ENCODE measurements at places on chromosomes 7 and 10.

DNA sequence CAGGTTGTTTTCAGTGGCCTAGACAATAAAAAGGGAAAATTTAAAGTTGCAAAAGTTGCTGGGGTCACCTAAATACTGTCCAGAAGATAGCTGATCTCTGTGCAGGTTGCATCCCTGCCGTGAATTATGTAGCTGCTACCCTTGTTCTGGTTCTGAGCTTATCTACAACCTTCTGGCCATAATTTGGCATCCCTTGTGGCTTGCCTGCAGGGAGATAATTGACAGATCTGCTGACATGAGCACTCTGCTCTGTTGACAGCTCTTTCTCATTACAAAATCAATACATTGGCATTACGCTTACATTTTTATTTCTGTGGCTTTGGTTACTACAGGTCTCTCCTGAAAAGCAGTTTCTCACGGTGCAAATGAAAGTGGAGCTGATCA is 29.3 kb upstream of the HECTD2 start:
- no peak for DNase-seq

DNA sequence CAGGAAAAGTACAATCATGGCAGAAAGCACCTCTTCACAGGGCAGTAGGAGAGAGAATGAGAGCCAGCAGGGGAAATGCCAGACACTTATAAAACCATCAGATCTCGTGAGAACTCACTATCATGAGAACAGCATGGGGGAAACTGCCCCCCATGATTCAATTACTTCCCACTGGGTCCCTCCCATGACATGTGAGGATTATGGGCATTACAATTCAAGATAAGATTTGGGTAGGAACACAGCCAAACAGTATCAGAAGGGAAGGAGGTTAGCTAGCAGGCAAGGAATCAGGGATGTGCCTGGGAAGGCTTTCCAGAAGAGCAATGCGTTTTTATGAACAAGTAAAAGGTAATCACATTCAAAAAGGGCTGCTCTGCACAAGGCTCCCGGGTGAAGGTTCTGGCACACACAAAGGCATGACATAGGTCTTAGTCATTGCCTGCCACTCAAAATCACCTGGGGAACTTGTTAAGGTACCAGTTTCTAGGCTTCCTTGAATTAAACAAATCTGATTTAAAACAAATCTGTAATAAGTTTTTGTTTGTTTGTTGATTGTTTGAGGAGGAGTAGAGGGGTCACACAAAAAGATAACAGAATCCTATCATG is 40.9 kb downstream of the BMPER start:
- DNase-seq: no peak

- no peak for DNase-seq
Observed at GRCh38 chr10:75542906-75543305, 111.5 kb downstream of the LRMDA start.

- DNase-seq: no peak
Observed at GRCh38 chr10:101879456-101880231, 36.0 kb upstream of the KCNIP2 start.

DNA sequence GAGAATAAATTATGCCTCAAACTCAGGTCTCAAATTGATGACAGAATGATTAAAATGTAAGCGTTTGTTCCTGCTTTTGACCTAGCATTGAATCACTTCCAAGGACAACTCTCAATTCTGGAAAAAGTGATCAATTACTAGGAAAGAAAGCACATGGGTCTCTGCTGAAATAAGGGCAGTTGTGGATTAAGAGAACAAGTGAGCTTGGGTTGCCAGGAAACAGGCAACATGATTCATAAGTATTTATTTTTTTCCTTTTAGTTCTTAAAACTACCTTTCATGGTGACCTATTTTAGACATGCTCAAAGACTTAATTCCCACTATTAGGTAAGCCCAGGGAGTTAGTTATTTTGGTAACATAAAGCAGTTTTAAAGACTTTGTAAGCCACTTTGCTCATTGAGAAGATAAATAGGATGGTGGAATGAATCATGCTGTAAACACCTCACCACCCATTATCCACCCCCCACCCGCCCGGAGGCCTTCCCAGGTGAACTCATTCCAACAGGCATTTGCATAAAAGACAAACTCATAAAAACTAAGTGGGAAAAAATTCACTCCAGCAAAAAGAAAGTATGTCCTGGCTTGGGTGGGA is 728.3 kb downstream of the SORCS1 start:
- DNase-seq: peak; percentile 10

GRCh38 chr10:33320288-33320687 is 14.2 kb downstream of the NRP1 start:
- no peak for DNase-seq

GRCh38 chr7:95660023-95660434 is 63.7 kb upstream of the PDK4 start:
- DNase-seq: no peak

DNA sequence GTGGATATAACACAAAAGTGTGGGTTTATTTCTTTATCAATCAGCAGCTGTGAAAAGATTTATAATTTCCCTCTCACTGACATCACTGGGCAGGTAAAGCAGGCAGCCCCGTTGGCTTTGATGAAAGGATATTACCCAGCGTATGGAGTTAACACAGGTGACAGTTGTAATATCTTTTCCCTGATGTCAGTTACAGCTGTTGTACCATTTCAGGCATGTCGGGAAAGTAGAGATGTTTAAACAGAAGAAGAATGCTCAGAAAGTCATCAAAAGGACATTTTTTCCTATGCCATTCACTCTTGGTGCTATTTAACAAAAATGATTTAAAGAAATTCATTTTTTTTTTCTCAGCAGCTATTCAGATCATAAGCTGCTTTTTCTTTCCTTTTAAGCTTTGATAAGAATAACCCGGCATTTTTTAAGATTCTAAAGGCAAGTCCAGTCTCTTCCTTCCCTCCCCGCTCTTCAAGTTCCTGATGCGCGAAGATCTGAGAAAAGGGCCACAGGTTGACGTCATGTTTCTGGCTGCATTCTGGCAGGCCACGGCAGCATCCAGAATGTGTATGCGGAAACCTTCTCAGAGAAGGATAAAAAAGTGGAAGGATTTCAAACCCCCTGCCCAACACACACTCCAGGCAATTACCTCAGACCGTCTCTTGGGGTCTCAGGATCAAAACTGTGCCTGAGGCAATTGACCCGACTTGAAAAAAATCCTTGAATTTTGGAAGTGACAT is 32.5 kb upstream of the ADAM12 start:
- DNase-seq: no peak

- peak; percentile 94 for DNase-seq
Observed at GRCh38 chr10:49538381-49539319, at the start of gene ERCC6. ERCC6 (minus strand) TSS chr10:49539121.

DNA sequence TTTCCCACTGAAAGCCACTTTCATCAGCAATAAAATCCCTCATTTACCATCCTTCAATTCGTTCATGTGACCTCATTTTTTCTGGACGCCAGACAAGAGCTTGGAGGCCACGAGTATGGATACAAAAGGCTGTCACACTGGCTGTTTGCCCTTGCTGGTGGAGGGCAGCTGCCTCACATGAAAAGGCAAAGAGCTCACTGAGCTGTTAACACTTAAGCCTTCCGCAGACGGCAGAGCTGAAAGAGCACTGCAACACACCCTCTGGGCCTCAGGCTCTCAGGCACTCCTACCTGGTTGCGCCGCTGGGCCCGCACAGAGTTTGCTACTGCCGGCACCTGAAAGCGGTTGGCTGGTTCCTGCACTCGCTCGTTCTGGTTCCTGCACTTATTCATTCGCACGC is 193.5 kb downstream of the CFTR start:
- peak; percentile 3 for DNase-seq

GRCh38 chr10:132304756-132305509 is 2.8 kb downstream of the STK32C start:
- no peak for DNase-seq

DNA sequence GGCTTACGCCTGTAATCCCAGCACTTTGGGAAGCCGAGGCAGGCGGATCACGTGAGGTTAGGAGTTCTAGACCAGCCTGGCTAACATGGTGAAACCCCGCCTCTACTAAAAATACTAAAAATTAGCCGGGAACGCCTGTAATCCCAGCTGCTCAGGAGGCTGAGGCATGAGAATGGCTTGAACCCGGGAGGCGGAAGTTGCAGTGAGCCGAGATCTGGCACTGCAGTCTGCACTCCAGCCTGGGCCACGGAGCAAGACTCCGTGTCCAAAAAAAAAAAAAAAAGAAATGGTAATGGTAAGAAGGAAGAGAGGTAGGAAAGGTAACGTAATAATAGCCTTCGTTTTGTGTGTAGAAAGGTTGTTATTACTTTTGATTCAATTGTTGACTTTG is 1.2 kb downstream of the HSPA14 start:
- DNase-seq: no peak

DNA sequence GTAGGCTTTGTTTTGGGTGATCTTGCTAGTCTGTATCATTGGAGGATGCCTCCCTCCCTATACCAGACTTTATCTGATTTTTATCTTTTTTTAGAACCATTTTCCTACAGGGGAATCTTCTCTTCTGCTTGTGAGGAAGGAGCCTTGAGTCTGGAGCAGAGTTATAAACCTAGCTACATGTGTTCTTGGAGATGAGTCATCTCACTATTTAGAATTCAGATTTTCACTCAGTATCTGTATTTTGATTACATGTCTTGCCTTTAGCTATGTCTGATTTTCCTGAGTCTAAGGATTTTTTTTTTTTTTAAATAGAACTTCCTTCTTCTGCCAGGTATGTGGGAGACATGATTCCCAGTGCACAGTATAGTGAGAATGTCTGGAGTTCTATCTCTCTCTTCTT is 211.6 kb upstream of the MBL2 start:
- no peak for DNase-seq

Measured in hypothalamus (tissue), 51 donors.